ENCODE measurements at places on chromosomes 1 and 21.

DNA sequence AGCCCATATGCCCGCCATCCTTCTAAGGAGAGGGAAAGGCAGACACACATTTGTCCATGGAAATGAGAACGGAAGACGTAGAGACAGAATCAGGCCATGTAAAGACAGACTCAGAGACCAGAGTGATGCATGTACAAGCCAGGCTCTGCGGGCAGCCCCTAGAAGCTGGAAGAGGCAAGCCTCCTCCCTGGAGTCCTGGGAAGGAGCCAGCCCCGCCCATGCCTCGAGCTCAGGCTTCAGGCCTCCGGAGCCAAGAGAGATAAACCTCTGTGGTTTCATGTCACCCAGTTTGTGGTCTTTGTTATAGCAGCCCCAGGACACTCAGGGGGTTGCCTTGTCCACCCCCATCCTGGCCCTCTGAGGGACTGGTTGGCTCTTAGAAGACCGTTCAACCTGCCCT, 11.6 kb downstream of the PDE9A start:
- DNase-seq: no peak

DNA sequence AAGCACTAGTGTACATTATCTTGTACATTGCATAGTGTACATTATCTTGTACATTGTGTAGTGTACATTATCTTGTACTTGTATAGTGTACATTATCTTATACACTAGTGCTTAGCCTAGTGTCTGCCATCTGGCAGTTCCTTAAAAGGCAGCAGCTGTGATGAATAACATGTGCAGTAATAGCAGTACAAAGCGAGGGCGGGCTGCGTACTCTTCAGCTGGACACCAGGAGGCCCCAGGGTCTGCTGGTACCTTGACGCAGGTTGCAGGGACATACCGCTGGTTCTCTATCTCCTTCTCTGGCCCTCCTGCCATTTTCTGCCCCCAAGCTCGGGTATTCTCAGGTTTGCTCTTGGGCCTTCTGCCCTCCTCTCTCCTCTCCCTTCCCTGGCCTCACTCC, 149.6 kb downstream of the SEC16B start:
- no peak for DNase-seq

DNA sequence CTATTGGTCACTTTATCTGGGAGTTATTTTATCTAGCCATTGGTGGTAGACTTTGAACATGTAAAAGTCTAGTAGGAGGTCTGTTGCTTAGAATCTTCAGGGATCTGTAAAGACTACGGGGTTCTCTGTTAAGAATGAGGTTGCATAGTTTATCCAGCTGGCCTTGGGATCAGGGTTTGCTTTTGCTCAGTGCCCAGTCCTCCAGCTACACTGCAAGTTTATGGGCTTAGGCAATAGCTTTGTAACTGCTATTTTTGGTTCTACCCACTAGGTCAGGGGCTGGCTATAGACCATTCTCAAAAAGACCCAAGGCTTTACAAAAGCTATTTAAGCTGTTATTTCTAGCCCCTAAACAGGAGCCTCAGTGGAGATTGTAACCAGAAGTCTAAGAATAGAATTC, 9.8 kb downstream of the SH3GLB1 start:
- DNase-seq: no peak

- DNase-seq: no peak
Measured at GRCh38 chr1:145908653-145909052, 1.2 kb downstream of the ITGA10 start.
